ENCODE measurements at places on chromosomes 7 and 10. TPM values are rescaled to one million over a fixed set of nuclear protein-coding genes. Genes with fewer than 3 reads are reported as not detected.

GRCh38 chr7:5210751-5211338 lies 20.8 kb downstream of the WIPI2 start:
- no peaks in the 10 kb centered on the region for H3K27me3 ChIP-seq
- no peak overlapping the region for H3K27ac ChIP-seq
- no peak overlapping the region for H3K4me3 ChIP-seq
- DNase-seq: no peak
- H3K4me1 ChIP-seq: peaks cover 18% of the 10 kb centered on the region
- H3K36me3 ChIP-seq: peaks cover 81% of the 10 kb centered on the region

GRCh38 chr10:96960872-96961271 lies 128.8 kb downstream of the LCOR start:
- no peaks in the 10 kb centered on the region for H3K27me3 ChIP-seq
- H3K36me3 ChIP-seq: peaks cover 35% of the 10 kb centered on the region
- no peak for DNase-seq
- no peak overlapping the region for H3K4me3 ChIP-seq

DNA sequence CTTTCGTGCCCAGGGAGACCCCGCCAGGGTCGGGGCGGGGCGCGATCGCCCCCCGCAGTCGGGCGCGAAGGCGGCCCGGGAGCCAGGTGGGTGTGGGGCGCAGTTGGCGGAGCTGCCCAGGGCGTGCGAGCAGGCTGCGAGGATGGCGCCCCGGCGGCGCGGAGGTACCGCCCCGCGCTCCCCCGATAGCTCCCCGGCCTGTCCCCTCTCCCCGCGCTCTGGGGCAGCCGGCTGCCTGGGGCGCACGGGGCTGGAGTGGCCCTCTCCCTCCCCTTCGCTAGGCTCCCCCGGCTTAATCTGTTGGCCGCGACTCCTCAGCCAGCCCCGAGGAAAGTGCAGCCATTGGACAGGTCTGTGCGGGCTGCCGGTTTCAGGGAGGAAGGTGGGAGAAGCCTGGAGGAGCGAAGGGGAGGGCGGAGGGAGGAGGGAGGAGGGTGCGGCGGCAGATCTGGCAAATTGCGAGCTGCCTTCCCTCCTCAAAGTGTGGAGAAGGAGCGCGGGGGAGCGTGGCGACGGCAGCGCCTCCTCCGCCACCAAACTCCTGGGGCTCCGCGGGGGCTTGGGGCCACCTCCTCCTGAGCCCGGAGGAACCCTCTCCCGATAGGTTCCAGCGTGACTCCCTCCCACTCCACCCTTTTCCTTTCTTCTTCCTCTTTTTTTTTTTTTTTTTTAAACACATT lies 361 bp upstream of the PLXDC2 start:
- peaks cover 20% of the 10 kb centered on the region for H3K4me1 ChIP-seq
- H3K4me3 ChIP-seq: peak overlapping the region; percentile 66
- no peak overlapping the region for H3K27ac ChIP-seq
- DNase-seq: no peak
- H3K27me3 ChIP-seq: peaks cover 30% of the 10 kb centered on the region

- H3K27me3 ChIP-seq: no peaks in the 10 kb centered on the region
- H3K4me1 ChIP-seq: peaks cover 92% of the 10 kb centered on the region
- H3K36me3 ChIP-seq: peaks cover 4% of the 10 kb centered on the region
- peak overlapping the region; percentile 76 for H3K27ac ChIP-seq
Observed at GRCh38 chr10:80459047-80459865, 5.1 kb downstream of the TSPAN14 start.

GRCh38 chr7:132703742-132704141 lies 127.5 kb upstream of the PLXNA4 start:
- no peak overlapping the region for H3K27ac ChIP-seq
- no peak overlapping the region for H3K4me3 ChIP-seq
- H3K27me3 ChIP-seq: no peaks in the 10 kb centered on the region
- no peak for DNase-seq
- no peaks in the 10 kb centered on the region for H3K4me1 ChIP-seq

- no peaks in the 10 kb centered on the region for H3K4me1 ChIP-seq
- H3K27me3 ChIP-seq: peaks cover 3% of the 10 kb centered on the region
- H3K27ac ChIP-seq: no peak overlapping the region
- H3K36me3 ChIP-seq: no peaks in the 10 kb centered on the region
- no peak overlapping the region for H3K4me3 ChIP-seq
Observed at GRCh38 chr10:90227217-90227656, 525.8 kb downstream of the KIF20B start.

DNA sequence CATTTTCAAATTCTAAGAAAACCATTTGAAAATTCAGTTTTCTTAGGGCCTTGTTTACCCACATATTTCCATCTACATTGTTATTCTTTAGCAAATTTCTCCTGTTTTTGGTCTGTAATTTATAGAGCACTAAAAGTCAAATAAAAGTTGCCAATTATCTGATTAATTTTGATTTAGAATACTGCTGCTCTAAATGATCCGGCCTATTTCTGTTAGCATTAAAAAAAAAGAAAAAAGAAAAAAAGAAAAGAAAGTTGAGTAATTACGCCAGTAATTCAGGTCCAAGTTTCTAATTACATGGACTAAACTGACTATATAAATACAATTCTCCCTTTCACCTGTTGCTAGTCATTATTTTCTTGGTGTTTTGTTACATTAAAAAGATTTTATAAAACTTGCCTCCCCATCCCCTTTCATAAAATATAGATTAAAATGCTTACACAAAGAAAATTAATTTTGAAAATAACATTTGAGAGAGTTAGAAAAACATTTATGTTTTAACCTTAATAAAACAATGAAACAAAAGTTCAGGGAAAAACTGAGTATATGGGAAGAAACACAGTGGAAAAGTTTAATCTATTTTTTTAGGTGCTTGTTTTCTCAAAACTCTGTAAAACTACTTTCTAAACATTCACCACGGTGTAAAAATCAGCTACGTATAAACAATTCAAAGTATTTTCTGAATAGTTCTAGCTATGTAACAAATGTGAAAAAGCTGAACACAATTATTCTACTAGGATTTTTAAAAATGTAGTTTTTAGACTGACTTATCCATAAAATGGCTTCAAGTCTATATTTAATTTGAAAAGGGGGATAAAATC lies 6.8 kb upstream of the COMMD3 start:
- H3K36me3 ChIP-seq: no peaks in the 10 kb centered on the region
- DNase-seq: no peak

DNA sequence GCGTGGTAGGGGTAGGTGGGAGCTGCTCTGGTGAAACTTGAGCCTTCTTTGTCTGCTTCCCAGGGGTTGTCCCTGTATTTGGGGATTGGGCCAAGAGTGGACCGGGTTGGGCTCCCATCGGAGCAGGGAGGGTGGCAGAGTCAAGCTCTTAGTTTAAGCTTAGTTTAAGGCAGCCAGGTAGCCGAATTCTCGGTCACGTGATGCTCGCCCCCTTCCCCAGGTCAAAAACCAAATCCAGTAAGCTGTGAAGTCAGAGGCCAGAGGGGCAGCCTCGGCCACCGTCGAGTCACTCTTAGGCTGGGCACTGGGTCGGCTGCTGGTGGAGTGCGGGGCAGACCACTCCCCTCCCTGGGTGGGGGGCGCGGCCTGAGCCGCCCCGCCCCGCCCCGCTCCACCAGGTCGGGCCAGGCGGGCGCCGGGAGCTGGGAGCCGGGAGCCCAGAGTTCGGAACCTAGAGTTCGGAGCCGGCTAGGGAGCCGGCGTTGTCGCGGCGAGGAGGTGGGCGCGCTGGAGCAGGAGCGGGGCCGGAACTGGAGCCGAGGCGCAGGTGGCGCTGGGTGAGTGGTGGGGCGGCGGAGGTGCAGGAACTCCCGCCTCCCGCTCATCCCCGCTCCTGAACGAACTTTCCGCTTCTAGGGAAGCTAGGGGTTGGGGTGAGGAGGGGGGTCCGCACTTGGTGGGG lies 2.8 kb upstream of the LZTS2 start:
- peaks cover 30% of the 10 kb centered on the region for H3K4me1 ChIP-seq
- no peaks in the 10 kb centered on the region for H3K27me3 ChIP-seq
- DNase-seq: peak; percentile 56
- H3K36me3 ChIP-seq: peaks cover 27% of the 10 kb centered on the region
- peak overlapping the region; percentile 87 for H3K4me3 ChIP-seq

- H3K36me3 ChIP-seq: no peaks in the 10 kb centered on the region
- H3K4me1 ChIP-seq: peaks cover 6% of the 10 kb centered on the region
- no peak for DNase-seq
- H3K27ac ChIP-seq: no peak overlapping the region
- H3K4me3 ChIP-seq: no peak overlapping the region
- no peaks in the 10 kb centered on the region for H3K27me3 ChIP-seq
Observed at GRCh38 chr7:29207162-29207801, 12.7 kb downstream of the CHN2 start.

DNA sequence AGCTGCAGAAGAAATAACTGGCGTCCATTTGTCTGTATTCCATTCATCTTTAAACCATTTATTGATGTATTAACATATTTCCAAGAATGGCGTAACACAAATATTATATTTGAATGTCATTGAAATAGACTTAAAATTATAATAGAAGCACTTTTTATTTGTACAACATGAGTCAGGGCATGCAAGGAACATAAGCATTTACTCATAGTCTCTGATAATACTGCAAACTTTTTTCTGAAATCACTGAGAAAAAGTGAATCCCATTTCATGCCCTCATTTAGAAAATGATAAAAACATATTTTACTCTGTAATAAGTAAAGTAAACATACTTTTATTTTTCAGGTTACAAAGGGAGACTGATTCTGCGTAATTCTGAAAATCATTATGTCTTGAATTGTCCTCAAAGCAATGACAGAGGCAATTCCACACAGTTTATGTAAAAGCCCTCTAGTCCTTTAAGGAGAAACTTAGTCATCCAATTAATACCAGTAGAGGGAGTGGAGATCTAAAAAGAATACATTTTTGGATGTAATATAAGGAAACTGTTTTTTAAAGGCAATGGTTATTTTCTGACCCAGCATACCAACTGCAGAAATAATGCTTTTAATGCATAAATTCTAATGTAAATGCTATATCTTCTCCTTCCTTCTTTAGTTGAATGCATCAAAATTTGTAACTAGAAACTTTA lies 58.1 kb downstream of the AGMO start:
- no peaks in the 10 kb centered on the region for H3K4me1 ChIP-seq
- no peaks in the 10 kb centered on the region for H3K36me3 ChIP-seq
- H3K27me3 ChIP-seq: no peaks in the 10 kb centered on the region
- no peak for DNase-seq

DNA sequence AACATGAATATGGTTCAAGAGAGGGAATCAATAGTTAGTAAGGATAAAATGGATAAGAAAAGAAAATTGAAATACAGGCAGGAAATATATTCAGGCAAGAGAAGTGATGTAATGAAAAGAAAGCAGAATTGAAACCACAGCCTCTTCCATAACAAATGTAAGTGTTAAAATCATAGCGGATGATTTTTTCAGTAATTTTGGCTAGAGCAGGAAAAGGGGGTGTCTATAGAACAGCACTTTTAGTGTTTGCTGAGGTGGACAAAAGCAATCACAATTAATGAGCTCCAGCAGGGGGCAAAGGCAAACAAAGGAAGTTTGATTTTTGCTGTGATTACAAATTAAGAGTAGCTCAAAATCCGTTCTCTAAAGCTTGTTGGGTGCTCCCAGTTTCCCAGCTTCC lies 79.0 kb downstream of the TRIL start:
- no peak for DNase-seq
- H3K27me3 ChIP-seq: peaks cover 29% of the 10 kb centered on the region
- peaks cover 8% of the 10 kb centered on the region for H3K4me1 ChIP-seq
- H3K36me3 ChIP-seq: no peaks in the 10 kb centered on the region
- no peak overlapping the region for H3K4me3 ChIP-seq
- no peak overlapping the region for H3K27ac ChIP-seq

DNA sequence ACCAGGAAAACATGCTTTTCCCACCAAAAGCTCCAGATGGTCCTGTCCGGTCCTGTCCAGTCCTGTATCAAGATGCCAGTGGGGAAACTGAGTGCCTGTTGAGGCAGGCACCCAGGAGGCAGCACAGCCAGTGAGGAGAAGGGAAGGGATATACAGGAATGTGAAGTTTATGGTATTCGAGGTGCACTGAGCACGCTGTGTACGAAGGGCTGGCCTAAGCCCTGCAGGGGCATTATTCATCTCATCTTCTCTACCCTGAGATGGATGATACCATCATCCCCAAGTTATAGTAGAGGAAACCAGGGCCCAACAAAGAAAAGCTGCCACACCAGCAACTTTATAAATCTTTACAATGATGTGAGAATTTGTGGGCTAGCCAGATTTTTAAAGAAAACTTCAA lies 23.4 kb upstream of the FXYD4 start:
- no peak overlapping the region for H3K27ac ChIP-seq
- no peaks in the 10 kb centered on the region for H3K36me3 ChIP-seq
- DNase-seq: no peak
- no peak overlapping the region for H3K4me3 ChIP-seq

DNA sequence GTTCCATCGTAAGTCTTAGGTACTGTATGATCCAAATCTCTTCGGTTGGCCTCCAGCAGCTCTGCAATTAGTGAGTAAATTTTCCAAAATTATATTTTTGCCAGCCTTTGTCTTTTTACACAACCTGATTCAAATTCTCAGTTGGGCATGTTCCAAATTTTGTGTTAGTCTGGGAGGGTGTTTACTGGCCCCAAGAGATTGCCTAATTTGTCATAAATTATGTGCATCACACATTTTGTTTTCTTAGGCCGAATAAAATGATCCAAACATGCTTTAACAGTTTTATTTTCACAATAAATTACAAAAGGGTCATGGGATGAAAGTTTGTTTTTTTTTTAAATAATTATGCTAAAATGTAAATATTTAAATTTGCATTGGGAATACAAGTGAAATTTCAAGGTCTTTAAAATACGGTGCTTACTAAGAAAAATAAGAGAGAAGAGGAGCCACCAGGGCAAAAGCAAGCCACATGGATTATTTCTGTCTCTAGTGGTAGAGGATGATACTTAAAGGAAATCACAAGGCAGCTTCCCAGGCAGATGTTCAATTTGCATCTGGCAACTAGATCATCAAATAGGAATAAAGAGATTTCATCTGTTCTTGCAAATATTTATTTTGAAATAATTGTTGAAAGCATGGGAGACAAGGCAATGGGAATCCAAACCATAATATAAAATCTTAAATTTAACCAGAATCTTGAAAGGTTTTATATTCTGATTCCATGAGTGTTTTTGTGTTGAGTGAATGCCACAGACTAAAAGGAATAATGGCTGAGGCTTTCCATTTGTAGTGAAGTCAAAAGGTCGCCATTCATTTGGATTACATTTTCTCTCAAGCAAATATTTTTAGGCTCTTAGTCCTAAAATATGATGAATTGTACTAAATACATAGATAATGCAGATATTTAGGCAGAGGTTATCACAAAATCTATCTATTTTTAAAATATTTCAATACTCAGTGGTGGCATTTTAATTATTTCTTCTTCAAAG lies 111.1 kb downstream of the MDFIC start:
- no peak overlapping the region for H3K27ac ChIP-seq
- peaks cover 4% of the 10 kb centered on the region for H3K4me1 ChIP-seq
- DNase-seq: no peak

GRCh38 chr7:24057243-24057642 lies 226.7 kb upstream of the NPY start:
- H3K4me1 ChIP-seq: no peaks in the 10 kb centered on the region
- no peaks in the 10 kb centered on the region for H3K36me3 ChIP-seq
- H3K27ac ChIP-seq: no peak overlapping the region
- peaks cover 12% of the 10 kb centered on the region for H3K27me3 ChIP-seq
- no peak overlapping the region for H3K4me3 ChIP-seq

The NEUROG3 gene
- total RNA-seq: 0.38 TPM

The CWF19L1 gene
- total RNA-seq: 41.8 TPM

The FIGNL1 gene
- total RNA-seq: 15.4 TPM

The SPDYE6 gene
- not detected for total RNA-seq

The NYAP1 gene
- total RNA-seq: not detected

The HOXA4 gene
- 0.17 TPM for total RNA-seq

The OR6V1 gene
- total RNA-seq: not detected

The INMT gene
- 0.17 TPM for total RNA-seq

The ANKRD7 gene
- not detected for total RNA-seq

The CC2D2B gene
- total RNA-seq: 1.2 TPM

The FFAR4 gene
- not detected for total RNA-seq
